ENCODE measurements at places on chromosomes 3 and 15.

DNA sequence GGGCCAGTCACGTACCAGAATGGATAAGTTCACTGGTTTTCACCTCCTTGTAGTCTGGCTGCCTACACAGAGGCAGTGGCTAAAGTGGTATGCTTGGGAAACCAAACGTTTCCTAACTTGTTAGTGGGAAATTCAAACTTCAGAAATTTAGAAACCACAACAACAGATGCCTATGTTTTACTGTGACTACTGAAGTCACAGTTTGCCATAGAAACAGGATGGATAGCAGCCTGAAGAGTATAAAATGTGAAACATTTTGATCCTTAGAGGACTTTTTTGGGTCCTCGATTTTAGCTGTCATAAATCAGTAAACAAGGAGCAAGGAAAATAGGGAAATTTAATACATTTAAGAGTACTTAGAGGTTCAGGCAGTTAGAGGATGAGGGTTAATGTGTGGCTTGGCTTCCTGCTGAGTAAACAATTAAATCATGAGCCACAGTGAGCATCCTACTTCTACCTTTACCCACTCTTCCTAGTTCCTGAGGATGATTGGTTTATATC is 48.6 kb downstream of the CMSS1 start:
- peak; percentile 70 for DNase-seq

DNA sequence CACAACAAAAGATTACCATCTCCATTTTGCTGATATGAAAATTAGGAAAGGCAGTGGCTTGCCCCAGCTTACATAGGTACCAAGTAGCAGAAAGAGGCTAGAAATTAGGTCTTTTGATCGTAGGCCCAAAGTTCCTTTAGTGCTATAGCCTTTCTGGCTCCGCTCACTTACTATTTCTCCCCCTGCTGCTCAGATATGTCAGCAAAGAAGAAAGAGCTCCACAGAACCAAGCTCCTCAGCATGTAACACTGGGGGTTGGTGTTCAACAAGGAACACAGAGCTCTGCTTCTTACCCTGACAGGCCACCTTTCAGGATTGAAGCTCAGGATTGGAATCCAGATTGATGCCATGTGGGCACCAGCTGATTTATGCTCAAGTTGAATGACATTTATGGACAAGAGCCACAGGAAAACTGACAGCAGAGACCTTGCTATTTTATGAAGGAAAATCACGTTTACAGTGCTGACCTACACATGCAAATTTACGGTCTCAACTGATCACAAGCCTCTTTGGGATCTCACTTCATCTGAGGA is 6.1 kb upstream of the IL12A start:
- no peak for DNase-seq

DNA sequence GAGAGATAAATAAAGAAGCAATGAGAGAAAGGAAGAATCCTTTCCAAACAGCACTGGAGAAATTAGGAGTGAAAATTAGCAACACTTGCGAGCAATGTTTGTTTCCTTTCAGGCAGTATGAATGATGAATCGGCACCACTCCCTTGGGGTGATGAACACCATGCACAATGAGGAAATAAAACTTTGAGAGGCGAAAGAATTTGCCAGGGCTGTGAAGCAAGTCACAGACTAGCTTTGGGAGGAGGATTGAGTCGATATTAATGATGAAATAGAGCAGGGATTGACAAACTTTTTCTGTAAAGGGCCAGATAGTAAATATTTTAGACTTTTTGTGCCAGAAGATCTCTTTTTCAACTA is 237.7 kb downstream of the AGBL1 start:
- no peak for DNase-seq

DNA sequence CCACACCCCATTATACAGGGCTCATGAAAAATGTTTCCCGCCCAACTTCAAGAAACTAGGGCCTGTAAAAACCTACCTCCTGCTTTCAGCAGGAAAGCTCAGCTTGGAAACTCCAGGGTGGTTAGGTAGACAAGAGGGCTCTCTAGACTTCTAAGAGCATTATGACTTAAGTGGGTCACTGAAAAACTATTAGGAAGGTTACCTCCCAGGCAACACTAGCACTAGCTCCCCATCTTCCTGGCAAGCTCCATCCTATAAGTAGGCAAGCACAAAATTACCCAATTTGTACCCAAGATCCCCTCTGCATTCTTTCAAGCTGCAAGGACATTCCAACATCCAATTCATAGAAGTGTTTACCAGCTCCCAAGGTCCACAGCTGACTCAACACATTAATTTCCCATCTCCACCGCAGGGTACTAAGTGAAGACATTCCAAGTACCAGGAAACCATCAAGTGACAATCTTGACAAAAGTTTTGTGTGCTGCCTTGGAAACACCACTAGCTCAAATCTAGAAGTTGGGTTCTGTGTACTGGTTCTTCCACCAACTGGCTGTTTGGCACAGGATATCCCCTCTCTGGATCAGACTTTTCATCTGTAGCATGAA is 46.9 kb downstream of the WNT5A start:
- no peak for DNase-seq

GRCh38 chr3:11240496-11240895 is 31.7 kb upstream of the ATG7 start:
- no peak for DNase-seq

- DNase-seq = peak; percentile 77
These were observed 57.0 kb downstream of the DUT start for GRCh38 chr15:48388016-48388851.

GRCh38 chr3:153911116-153911515 is 210.1 kb upstream of the ARHGEF26 start:
- DNase-seq = no peak

GRCh38 chr15:37819191-37819590 is 115.2 kb upstream of the TMCO5A start:
- DNase-seq = no peak

DNA sequence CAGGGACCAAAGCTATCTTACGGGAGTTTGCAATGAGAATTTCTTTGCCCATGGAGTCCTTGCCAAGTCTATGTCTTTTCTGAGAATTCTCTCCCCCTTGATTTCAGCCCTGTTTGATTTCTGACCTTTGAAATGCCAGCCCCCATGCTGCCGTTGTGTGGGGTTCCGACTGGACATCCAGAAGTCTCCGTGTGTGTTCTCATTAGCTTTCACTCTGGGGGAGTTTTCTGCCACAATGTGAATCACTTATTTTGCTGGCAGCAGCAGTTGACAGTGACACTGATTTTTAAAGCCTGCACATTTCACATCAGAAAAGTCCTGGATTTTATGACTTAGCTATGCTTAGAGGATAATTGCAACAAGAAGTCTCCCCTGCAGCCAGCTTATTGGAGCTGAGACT is 98.4 kb upstream of the CTDSPL start:
- DNase-seq = no peak

DNA sequence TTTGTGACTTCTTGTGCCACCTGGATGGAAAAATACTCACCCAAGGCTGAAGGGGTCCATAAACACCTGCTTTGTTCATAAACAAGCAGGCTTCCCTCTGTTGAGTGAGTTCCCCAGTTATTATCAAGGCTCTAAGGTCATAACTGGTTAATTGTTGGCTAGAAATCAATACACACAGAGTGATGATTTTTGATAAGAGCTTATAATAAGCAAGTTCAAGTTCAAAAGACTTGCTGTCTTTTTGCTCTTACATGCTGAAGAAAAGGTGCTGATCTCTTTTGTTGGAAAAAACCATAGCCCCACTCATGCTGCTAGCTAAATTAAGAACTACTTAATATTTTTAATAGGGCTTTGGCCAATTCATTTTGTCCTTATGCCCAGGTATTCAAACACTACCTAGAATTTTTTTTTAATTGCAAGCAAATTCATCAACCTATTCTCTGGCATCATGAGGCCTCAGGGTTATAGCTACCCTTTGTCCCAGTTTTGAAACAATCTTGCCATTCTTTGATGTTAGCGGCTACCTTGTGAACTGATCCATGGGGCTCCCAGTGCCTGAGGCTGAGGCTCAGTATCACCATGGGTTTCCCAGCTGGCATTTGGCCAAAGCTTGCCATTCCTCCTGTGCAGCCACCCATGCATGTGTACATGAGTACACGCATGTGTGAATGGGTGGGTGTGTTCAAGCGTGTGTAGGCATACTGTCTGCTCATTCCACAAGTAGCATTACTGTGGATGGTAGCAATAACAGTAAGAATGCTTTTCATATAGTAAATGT is 127.6 kb upstream of the LPP start:
- peak; percentile 45 for DNase-seq

- no peak for DNase-seq
These were observed 163.1 kb downstream of the TUSC7 start for GRCh38 chr3:116872688-116873087.

DNA sequence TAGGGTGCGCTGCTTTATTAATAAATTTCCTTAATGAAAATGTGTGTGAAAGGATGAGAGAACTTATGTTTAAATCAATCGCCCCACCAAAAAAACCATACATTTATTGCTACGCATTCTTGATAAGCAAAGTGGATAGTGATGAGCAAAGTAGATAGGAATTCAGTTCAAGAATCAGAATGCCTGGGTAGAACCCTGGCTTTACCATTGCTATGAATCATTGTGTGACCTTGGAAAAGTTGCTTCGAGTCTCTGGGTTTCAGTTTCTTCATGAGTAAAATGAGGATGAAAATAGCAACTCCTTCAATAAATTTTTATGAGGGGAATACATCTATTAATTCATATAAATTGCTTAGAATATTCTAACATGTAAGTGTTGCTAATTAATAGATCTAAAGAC is 2.6 kb upstream of the ALCAM start:
- DNase-seq = no peak

Measured in NCI-H69 (cell line).